Smooth muscle cell of the coronary artery (primary cell): ENCODE measurements at places on chromosomes 2 and 18. TPM values are rescaled to one million over a fixed set of nuclear protein-coding genes. Genes with fewer than 3 reads are reported as not detected.

Gene SETBP1
- 2.3 and 3.3 TPM in 2 replicates for total RNA-seq

Gene C2orf81
- total RNA-seq: 0.59 and 0.98 TPM in 2 replicates

Gene C2orf72
- under 0.01 and 0.23 TPM in 2 replicates for total RNA-seq

Gene SERPINB7
- total RNA-seq: 4.7 TPM in 1 of 2 replicates, not detected in the other

Gene ITGA6
- total RNA-seq: 2.8 and 8.9 TPM in 2 replicates

Gene BZW1
- 373 and 475 TPM in 2 replicates for total RNA-seq

Gene HOXD4
- 0.08 TPM in 1 of 2 replicates, not detected in the other for total RNA-seq

Gene REG1B
- not detected in 2 replicates for total RNA-seq

Gene ALK
- under 0.01 TPM in 1 of 2 replicates, not detected in the other for total RNA-seq

Gene KCNJ3
- total RNA-seq: under 0.01 TPM in 1 of 2 replicates, not detected in the other

Gene ELOA2
- not detected in 2 replicates for total RNA-seq

Gene FIGN
- 0.53 and 5.6 TPM in 2 replicates for total RNA-seq

Gene SANBR
- total RNA-seq: 8.5 and 15.0 TPM in 2 replicates

Gene LRP1B
- 0.12 TPM in 1 of 2 replicates, not detected in the other for total RNA-seq

Gene NR4A2
- 0.08 TPM in 1 of 2 replicates, not detected in the other for total RNA-seq

Gene NLRC4
- not detected in 2 replicates for total RNA-seq

Gene AAMP
- 117 and 137 TPM in 2 replicates for total RNA-seq

Gene SALL3
- not detected in 2 replicates for total RNA-seq

Gene RGPD8
- total RNA-seq: 4.8 and 20.5 TPM in 2 replicates

Gene AFF3
- 0.08 and 0.12 TPM in 2 replicates for total RNA-seq

Gene ALPI
- not detected in 2 replicates for total RNA-seq

Gene RAD51AP2
- under 0.01 TPM in 1 of 2 replicates, not detected in the other for total RNA-seq

Gene FBXO36
- 0.82 and 1.4 TPM in 2 replicates for total RNA-seq

Gene STARD6
- total RNA-seq: 0.15 TPM in 1 of 2 replicates, not detected in the other

Gene CHRND
- total RNA-seq: not detected in 2 replicates

Gene CCDC121
- 2.1 and 2.4 TPM in 2 replicates for total RNA-seq

Gene C2orf66
- 0.08 TPM in 1 of 2 replicates, not detected in the other for total RNA-seq

Gene SAG
- total RNA-seq: not detected in 2 replicates

Gene CDK15
- total RNA-seq: 0.08 and 0.23 TPM in 2 replicates

Gene ACADL
- total RNA-seq: 0.12 and 0.83 TPM in 2 replicates

Gene BOK
- total RNA-seq: 4.9 and 13.5 TPM in 2 replicates

Gene PXDN
- total RNA-seq: 81.8 and 240 TPM in 2 replicates

Gene KIAA2012
- under 0.01 TPM in 1 of 2 replicates, not detected in the other for total RNA-seq

Gene FOXD4L1
- total RNA-seq: under 0.01 and 0.12 TPM in 2 replicates

Gene METTL8
- total RNA-seq: 6.7 and 9.2 TPM in 2 replicates

Gene PIEZO2
- total RNA-seq: 2.1 and 5.3 TPM in 2 replicates

Gene THSD7B
- total RNA-seq: under 0.01 TPM in 1 of 2 replicates, not detected in the other

Gene TUBB8B
- total RNA-seq: not detected in 2 replicates

Gene ANO7
- 0.12 and 0.23 TPM in 2 replicates for total RNA-seq

Gene KANSL1L
- total RNA-seq: 12.0 and 16.6 TPM in 2 replicates

Gene MBP
- total RNA-seq: 8.9 and 28.9 TPM in 2 replicates

Gene OTOS
- 0.23 TPM in 1 of 2 replicates, not detected in the other for total RNA-seq

Gene RUFY4
- total RNA-seq: 0.08 TPM in 1 of 2 replicates, not detected in the other

Gene OSBPL6
- total RNA-seq: 0.47 and 0.98 TPM in 2 replicates

Gene ATOH8
- total RNA-seq: 3.2 and 59.5 TPM in 2 replicates

Gene GULP1
- 4.1 and 17.1 TPM in 2 replicates for total RNA-seq

Gene ACTG2
- 0.35 and 0.60 TPM in 2 replicates for total RNA-seq

Gene UPP2
- 0.23 TPM in 1 of 2 replicates, not detected in the other for total RNA-seq

Gene ICA1L
- total RNA-seq: 1.7 and 4.2 TPM in 2 replicates

Gene CNGA3
- total RNA-seq: under 0.01 TPM in 1 of 2 replicates, not detected in the other

Gene DNER
- 0.60 and 0.82 TPM in 2 replicates for total RNA-seq
